Calu3 (cell line): ENCODE measurements at places on chromosomes 7 and 10.
A peak's percentile ranks its signal among the peaks of the same experiment; 100 is the strongest.

GRCh38 chr7:158728911-158729645, 24.5 kb upstream of the NCAPG2 start:
- no peaks in the 10 kb centered on the region for H3K4me1 ChIP-seq
- no peaks in the 10 kb centered on the region for H3K27me3 ChIP-seq
- H3K36me3 ChIP-seq = peaks cover 7% of the 10 kb centered on the region

DNA sequence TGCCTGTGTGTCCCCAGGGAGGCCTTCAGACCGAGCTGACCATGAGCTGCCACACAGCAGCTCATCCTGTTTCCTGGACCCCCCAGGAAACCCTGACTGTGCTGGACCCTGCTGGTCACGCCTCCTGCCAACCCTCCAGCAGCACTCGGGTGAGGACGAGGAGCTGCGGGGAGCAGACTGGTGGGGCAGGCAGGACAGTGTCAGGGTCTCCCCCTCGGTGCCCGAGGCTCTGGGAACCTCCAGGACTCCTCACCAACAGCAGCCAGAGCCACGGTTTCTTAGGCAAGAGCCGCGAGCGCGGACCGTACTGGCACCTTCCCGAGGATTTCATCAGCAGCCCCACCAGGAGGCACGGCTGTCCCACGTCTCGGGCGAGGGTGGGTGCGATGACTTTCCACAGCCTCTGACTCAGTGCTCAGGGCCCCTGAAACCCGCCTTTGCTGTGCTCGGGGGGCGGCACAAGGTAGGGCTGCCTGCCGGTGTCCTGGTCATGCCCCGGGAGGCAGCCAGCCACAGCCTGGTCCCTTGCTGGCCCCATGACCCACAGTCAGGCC, 186.9 kb downstream of the ELFN1 start:
- H3K27ac ChIP-seq = no peak overlapping the region
- no peak overlapping the region for H3K4me3 ChIP-seq
- no peaks in the 10 kb centered on the region for H3K27me3 ChIP-seq
- no peaks in the 10 kb centered on the region for H3K4me1 ChIP-seq
- DNase-seq = no peak

GRCh38 chr7:104814126-104814525, 199.9 kb upstream of the KMT2E start:
- no peaks in the 10 kb centered on the region for H3K36me3 ChIP-seq
- no peaks in the 10 kb centered on the region for H3K4me1 ChIP-seq
- no peak overlapping the region for H3K27ac ChIP-seq
- H3K27me3 ChIP-seq = peaks cover 64% of the 10 kb centered on the region

DNA sequence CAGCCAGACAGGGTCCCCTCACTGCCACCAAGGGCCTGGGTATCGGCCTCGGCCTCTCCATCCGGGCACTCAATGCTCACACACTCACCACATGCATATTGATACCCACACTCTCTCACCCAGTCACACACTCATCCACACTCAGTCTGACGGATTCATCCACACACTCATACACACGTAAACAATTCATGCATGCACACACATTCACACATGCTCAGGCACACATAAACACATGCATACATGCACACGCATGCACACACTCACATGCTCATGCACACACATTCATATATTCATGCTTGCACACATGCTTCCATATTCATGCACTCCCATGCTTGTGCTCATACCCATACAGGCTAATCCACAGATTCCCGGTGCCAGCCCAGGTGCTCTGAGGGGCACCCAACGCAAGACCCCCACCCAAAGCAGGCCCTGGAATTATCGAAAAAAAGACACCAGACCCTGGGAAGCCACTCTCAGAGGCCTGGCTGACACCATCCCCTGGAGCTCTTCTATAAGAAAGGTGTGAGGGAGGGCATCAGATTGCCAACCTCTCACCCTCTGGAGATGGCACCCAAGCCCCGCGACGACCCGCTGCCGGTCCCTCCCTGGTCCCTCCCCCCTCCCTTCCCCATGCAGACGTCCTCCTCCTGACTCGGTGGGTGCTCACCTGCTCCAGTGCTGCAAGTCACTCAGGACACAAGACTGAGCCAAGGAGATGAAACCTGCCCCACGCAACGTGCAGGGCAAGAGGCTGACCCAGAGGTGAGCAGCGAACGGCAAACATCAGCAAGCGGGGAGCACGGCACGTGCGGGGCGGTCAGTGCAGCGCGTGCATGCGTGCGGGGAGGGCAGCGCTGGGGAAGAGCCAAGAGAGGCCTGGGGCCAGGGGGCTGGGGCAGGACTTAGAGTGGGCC, 15.2 kb downstream of the STK32C start:
- no peak overlapping the region for H3K4me3 ChIP-seq
- no peaks in the 10 kb centered on the region for H3K36me3 ChIP-seq
- DNase-seq = no peak
- no peak overlapping the region for H3K27ac ChIP-seq
- H3K4me1 ChIP-seq = no peaks in the 10 kb centered on the region

DNA sequence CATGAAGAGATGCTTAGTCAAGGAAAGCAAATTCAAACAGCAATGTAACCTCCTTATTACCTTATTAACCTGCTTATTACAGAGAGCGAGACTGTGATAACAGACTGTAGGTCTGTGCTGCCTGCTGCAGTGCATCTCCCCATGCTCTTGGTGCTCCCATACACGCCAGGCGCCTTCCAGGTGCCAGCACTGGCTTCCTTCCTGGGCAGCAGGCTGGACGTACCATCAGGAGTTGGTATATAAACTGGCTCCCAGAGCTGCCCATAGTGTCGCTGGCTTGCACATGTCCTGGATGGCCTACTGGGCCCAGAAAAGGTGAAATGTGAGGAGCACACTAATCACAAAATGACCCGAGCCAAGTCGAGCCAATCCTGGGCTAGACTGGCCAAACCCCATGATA, 13.5 kb downstream of the ATP6V0E2 start:
- H3K4me3 ChIP-seq = no peak overlapping the region
- no peaks in the 10 kb centered on the region for H3K36me3 ChIP-seq
- H3K27ac ChIP-seq = no peak overlapping the region

DNA sequence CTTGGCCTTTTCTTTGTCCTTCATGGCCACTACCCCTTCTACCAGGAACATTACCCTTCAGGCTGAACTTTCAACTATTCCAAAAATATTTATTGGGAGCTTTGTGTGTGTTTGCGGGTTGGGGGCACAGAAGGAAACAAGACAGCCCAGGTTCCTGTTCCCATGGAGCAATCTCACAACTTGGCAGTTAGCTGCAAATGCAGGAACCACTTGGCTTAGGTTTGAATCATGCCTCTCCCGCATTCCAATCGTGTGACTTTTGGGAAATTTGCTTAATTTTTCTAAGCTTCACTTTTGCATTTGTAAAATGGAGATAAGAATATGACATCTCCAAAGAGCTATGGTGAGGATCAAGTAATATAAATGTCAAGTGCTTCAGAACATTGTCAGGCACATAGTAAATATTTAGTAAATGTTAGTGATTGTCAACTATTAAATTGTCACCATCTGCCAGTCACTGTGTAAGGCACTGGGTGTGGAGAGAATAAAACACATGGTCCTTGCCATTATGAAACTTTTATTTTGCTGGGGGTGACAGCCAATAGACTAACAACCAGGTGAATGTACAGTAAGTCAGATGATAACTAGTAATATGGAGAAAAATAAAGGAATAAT, 277.1 kb downstream of the SNX13 start:
- no peaks in the 10 kb centered on the region for H3K36me3 ChIP-seq
- H3K27ac ChIP-seq = no peak overlapping the region
- H3K27me3 ChIP-seq = no peaks in the 10 kb centered on the region
- DNase-seq = peak; percentile 27
- no peak overlapping the region for H3K4me3 ChIP-seq

GRCh38 chr10:42755556-42756093, 27.0 kb upstream of the BMS1 start:
- no peak for DNase-seq
- peak overlapping the region; percentile 82 for H3K4me3 ChIP-seq
- no peak overlapping the region for H3K27ac ChIP-seq
- no peaks in the 10 kb centered on the region for H3K4me1 ChIP-seq
- H3K27me3 ChIP-seq = peaks cover 41% of the 10 kb centered on the region
- H3K36me3 ChIP-seq = peaks cover 21% of the 10 kb centered on the region

GRCh38 chr7:101146-102046, 91.0 kb upstream of the FAM20C start:
- H3K27ac ChIP-seq = no peak overlapping the region
- H3K4me3 ChIP-seq = no peak overlapping the region
- peaks cover 5% of the 10 kb centered on the region for H3K36me3 ChIP-seq
- DNase-seq = no peak
- H3K27me3 ChIP-seq = peaks cover 20% of the 10 kb centered on the region

DNA sequence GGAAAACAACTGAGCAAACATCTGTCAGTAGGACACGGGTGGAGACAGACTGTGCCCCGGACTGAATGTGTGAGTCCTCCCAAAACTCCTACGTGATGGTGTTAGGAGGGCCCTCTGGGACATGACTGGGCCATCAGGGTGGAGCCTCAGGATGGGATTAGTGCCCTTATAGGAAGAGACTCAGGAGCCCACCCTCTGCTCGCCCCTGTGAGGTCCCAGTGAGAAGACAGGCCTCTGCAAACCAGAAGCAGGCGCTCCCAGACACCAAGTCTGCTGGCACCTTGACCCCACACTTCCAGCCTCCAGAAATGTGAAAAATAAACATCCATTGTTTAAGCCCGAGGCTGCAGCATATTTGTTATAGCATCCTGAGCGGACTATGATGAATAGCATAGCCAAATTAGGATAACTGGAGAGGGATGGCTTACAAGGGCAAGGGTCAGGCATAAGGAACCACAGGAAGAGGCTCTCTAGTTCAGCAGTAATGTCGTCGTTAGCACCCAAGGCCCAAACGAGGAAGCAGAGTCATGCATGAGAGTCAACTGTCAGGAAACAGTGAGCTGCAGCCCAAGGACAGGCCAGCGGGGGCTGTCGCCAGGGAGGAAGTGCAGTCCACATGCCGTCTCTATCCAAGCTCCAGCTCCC, 50.6 kb downstream of the PTPRN2 start:
- H3K27me3 ChIP-seq = no peaks in the 10 kb centered on the region
- peaks cover 9% of the 10 kb centered on the region for H3K36me3 ChIP-seq
- DNase-seq = no peak
- no peak overlapping the region for H3K27ac ChIP-seq
- H3K4me1 ChIP-seq = no peaks in the 10 kb centered on the region

DNA sequence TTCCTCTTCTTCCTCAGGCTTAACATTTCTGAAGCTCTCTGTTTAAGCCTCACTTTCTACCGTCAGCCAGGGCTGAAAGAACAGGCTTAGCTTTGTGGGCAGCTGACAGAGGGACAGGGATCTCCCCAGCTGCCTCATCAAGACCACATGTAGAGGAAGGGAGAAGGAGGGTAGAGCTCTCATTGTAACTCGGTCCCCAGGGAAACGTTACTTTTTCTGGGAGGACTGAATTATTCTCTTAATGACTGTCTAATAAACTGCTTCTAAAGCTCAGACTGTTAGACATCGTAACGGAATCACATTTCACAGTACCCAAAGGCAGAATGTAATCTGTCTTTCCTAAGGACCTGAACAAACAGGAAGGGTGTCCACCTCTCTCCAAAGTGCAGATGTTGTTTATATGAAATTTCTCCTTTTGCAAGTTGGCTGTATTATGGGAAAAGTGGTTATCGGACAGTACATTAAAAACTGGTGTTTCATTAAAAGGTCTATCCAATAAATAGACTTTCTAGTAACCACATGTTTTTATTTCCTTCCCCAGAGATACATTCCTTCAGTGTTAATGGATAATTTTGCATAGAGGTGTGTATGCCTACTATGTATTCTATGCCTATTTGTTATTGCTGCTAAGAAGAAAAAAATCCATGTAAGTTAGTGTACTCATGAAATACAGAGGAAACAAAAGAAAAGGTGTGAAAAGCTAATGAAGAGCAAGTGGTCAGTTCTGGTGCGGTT, 144.2 kb downstream of the CTTNBP2 start:
- H3K36me3 ChIP-seq = no peaks in the 10 kb centered on the region
- no peak for DNase-seq
- H3K4me1 ChIP-seq = peaks cover 39% of the 10 kb centered on the region
- H3K4me3 ChIP-seq = peak overlapping the region; percentile 8
- peak overlapping the region; percentile 35 for H3K27ac ChIP-seq
- no peaks in the 10 kb centered on the region for H3K27me3 ChIP-seq

DNA sequence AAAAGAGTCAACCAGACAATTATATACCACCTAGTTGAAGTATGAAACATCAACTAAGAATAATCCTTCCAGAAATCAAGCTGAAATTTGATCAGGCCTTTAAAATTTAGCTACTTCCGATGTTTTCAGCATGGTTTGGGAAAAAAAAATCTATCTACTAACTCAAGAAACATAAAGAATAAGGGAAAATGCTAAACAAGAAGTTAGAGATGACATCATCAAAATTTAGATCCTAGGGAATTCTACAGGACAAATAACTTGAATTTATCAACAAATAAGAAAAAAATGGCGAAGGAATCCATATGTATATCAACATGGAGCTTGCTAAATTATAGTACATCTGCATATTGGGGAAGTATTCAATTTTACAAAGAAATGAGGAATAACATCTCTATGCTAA, 36.3 kb downstream of the HYAL4 start:
- no peaks in the 10 kb centered on the region for H3K36me3 ChIP-seq
- no peak for DNase-seq
- peaks cover 5% of the 10 kb centered on the region for H3K4me1 ChIP-seq
- H3K27ac ChIP-seq = no peak overlapping the region
- no peaks in the 10 kb centered on the region for H3K27me3 ChIP-seq

- H3K27ac ChIP-seq = no peak within 1 kb of the TSS
- H3K27me3 ChIP-seq = peaks cover 93% of the 10 kb centered on the region
- DNase-seq = no peak
- no peaks in the 10 kb centered on the region for H3K4me1 ChIP-seq
- H3K4me3 ChIP-seq = no peak within 1 kb of the TSS
Observed at GRCh38 chr10:80289451-80290287, at the start of gene MAT1A. MAT1A (minus strand) TSS chr10:80289658; CDS start chr10:80289423, 235 bp downstream.

DNA sequence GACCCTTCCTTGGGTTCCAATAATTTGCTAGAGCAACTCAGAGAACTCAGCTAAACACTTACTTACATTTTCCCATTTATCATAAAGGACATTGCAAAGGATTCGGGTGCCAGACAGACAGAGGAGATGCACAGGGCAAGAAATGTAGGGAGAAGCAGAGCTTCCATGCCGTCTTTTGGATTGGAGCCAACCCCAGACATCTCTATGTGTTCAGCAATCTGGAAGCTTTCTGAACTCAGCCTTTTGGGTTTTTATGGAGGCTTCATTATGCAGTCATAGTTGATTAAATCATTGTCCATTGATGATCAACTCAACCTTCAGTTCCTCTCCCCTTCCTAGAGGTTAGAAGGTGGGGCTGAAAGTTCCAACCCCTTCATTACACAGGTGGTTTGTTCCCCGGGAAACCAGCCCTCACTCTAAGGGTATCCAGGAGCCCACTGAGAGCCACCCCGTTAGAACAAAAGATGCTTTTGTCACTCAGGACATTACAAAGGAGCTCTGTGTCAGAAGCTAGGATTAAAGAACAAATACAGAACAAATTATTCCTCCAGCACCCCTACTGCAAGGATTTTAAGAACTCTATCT, 211.9 kb upstream of the VSTM2A start:
- no peaks in the 10 kb centered on the region for H3K36me3 ChIP-seq
- no peak overlapping the region for H3K4me3 ChIP-seq
- no peaks in the 10 kb centered on the region for H3K4me1 ChIP-seq
- DNase-seq = no peak
- no peaks in the 10 kb centered on the region for H3K27me3 ChIP-seq
